ENCODE measurements at places on chromosomes 4 and X.

- no peak for DNase-seq
These were observed 131.8 kb downstream of the GLRA3 start for GRCh38 chr4:174697202-174697601.

- DNase-seq = no peak
These were observed 23.4 kb upstream of the ACSL1 start for GRCh38 chr4:184849185-184849584.

GRCh38 chr4:182536221-182536811 lies 293.1 kb downstream of the TENM3 start:
- DNase-seq = no peak

DNA sequence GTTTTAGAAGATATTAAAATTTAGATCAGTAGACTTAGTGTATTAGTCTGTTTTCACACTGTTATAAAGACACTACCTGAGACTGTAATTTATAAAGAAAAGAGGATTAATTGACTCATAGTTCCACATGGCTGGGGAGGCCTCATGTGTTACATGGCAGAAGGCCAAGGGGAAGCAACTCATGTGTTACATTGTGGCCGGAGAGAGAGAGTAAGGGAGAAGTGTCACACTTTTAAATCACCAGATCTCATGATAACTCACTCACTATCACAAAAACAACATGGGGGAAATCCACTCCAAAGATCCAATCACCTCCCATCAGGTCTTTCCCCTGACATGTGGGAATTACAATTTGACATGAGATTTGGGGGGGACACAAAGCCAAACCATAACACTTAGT lies 1159.7 kb upstream of the PCDH7 start:
- DNase-seq = no peak

DNA sequence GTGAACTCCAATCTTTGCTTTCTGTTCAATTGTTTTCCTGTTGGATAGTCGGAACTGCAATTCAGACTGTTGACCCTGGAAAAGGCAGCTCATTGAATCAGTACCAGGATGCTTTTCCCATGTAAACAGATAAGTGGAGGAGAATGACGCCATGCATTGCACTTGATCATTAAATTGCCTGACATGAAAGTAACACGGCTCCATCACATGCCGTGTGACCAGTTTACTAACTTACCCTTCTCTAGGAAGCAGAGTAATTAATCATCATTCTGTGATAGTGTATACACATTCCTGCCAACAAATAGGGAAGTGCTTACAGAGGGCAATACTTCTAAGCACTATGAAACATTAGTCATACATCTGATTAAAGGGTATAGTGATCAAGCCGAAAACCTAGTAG lies 101.4 kb downstream of the PPARGC1A start:
- no peak for DNase-seq

DNA sequence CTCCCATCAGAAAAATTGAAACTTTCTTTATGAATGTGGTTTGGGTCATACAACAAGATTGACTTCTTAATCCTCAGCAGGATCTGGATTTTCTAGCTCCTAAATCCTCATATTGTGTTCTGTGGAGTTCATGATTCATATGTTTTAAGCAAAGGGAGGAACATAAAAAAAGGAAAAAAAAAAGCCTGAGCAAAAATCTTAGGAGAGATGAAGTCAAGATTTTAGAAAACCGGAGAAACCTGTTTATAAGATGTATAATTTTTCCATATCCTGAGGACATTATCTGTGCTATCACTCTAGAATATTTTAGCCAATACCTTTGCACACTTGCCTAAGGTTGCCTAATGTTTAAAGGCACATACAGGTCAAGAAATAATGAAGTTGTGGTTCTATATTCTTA lies 7.0 kb upstream of the EREG start:
- no peak for DNase-seq

DNA sequence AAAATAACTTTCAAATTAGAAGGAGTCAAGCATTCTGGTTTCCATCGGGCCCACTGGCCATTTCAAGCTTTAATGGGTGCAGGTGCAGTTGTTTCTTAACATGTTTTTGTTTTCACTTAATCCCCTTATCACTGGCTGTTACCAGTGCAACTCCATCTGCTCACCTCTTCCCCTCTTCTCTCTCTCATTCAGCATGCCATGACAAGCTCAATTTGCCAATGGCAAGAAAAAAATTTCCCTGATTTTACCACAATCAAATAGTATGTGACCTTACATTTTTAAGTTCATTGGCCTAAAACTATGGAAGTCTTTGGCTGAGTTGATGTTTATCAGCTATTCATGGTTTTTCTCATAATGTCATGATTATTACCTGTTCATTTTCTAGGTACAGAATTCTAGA lies 299.1 kb upstream of the BMP3 start:
- DNase-seq = no peak

DNA sequence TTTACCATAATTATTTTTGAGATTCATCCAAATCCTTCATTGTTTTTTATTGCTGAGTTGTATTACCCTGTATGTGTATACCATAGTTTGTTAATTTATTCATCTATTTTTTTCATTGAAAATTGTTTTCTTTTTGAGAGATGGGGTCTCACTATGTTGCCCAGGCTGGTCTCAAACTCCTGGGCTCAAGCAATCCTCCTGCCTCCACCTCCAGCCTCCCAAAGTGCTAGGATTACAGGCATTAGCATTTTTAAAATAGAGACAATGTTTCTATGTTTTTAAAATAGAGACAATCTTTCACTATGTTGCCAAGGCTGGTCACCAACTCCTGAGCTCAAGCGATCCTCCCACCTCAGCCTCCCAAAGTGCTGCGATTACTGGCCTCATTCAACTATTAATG lies 1.6 kb upstream of the MAGIX start:
- DNase-seq = no peak

DNA sequence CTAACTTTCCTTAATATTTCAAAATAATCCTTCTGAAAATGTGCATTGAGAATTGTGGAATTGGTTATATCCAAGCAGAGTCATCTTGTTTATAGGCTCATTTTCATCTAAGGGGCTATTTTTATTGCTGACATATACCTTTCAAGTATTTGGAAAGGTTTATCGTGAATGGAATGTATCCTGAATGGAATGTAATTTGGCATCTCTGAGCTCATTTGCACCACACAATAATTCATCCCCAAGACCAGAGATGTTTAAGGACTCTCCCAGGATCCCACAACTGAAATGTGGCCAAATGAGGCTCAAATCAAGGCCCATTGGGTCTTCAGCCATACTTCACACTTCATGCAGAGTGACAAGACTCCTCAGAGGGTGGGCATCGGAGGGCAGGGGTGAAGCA lies 7.5 kb upstream of the SETD7 start:
- DNase-seq = no peak

DNA sequence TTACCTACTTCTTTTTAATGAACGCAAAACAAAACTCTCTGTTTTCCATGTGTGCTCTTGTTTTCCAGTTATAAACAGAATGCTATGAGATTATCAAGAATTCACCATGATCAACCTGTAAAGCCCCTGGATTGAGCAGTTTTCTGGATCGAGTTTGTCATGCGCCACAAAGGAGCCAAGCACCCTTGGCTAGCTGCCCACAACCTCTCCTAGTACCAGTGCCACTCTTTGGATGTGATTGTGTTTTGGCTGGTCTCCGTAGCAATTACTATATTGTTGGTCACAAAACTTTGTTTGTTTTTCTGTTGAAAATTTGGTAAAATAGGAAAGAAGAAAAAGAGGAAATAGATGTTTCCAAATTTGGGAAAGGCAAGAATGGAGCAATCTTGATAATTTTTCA lies 51.1 kb downstream of the UGT2B7 start:
- DNase-seq = no peak

DNA sequence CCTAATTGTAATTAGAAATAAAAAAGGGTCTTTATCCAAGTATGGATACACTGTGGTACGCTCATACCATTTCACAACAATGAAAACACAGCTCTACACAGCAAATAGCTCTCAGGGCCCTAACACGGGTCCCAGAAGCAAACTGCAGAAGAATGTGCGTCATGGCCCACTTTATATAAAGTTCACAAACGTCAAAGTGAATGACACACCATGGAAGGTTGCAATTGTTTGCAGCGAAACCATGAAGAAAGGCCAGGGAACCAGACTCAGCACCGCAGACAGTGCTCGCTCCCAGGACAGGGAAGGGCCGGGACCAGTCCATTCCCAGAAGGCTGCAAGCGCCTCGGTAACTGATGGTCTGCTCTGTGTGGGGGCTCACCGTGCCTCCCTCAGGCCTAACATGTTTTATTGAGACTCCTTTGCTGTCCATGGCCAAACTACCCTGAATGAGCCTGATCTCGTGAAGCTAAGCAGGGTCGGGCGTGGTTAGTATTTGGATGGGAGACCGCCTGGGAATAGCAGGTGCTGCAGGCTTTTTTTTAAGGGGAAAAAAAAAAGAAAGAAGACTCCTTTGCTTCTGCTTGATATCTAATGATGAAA lies 47.8 kb downstream of the ACOX3 start:
- no peak for DNase-seq

DNA sequence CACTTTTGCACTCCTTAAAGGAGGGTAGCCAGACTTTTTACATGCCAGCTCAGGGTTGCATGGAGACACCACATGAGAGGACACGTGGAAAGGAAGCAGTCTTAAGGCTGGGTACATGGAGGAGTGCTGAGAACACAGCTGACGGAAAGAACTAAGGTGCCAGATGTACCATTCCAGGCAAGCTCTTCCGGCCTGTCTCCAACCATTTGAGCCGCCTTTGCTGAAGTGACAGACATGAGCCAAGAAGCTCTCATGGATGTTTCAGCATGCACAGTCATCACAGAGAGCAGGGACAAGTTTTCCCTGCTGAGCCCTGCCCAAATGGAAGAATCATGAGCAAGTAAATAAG lies 83.4 kb upstream of the BMP2K start:
- no peak for DNase-seq

GRCh38 chrX:41145920-41146608 lies 60.8 kb downstream of the USP9X start:
- peak; percentile 25 for DNase-seq

- DNase-seq = no peak
These were observed 539.2 kb downstream of the GALNTL6 start for GRCh38 chr4:172352356-172352755.

DNA sequence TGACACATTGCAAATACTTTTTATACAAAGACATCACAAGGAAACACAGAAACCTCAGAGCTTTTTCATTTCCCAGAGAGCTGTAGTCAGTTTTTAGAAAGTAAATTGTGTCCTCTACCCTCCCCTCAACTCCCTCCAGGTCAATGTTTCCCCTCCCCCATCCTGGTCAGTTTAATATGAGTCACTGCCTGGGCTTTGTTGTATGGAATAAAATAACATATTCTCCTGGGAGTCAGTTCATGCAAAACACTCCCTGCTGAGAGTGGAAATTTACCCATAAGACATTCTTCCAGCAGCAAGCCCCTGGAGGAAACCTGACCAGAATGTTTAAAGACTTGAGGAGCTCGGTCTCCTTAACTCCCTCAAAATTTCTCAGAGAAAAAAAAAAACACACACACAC lies 270.1 kb upstream of the LDB2 start:
- peak; percentile 33 for DNase-seq

DNA sequence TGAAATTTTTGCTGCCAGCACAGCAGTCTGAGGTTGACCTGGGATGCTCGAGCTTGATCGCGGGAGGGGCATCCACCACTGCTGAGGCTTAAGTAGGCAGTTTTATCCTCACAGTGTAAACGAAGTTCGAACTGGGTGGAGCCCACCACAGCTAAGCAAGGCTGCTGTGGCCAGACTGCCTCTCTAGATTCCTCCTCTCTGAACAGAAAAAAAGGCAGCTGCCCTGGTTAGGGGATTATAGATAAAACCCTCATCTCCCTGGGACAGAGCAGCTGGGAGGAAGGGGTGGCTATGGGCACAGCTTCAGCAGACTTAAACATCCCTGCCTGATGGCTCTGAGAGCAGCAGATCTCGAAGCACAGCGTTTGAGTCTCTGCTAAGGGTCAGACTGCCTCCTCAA lies 314.6 kb downstream of the STPG2 start:
- no peak for DNase-seq

DNA sequence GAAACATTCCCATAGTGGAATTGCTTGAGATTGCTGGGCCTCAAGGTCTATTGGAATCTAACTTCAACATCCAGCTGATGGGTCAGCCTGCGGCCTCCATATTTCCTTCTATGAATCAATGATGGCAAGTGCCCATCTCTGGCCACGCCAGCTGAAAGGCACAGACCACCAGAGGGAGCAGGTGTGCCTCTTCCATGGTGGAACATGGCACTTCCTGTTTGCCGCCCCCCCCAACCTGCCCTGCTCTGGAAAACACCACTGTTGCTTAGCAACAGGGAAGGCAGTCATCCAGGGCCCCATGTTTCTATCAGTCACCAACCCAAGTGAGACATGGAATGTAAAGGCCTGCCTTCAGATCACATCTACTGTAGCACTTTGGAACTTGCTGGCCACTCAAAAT lies 11.6 kb downstream of the PAGE4 start:
- DNase-seq = no peak
